ENCODE measurements at places on chromosomes 4 and X. TPM values are rescaled to one million over a fixed set of nuclear protein-coding genes. Genes with fewer than 3 reads are reported as not detected.

- DNase-seq = no peak
Measured at GRCh38 chr4:76265631-76266218, 14.2 kb downstream of the FAM47E start.

- no peak for DNase-seq
Measured at GRCh38 chr4:186727169-186727976, 3.7 kb upstream of the FAT1 start.

DNA sequence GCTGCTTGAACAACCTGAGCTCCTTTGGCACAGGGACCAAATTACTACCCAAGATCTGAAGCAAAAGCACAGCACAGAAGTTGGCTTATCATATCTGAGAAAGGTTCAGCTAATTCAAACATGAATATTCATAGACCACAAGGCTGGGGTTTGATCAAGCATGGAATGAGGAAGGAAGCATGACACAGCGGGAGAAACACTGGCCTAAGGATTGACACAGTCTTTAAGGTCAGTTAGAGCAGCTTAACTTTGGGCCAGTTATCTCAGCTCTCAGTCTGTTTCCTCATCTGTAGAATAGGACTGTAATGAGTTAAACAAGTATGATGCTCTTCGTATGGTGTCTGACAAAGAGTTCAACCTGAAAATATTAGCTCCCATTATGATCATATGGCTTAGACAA, 88.5 kb upstream of the CBR4 start:
- no peak for DNase-seq

GRCh38 chr4:60133375-60133774, 1066.8 kb upstream of the ADGRL3 start:
- no peak for DNase-seq

DNA sequence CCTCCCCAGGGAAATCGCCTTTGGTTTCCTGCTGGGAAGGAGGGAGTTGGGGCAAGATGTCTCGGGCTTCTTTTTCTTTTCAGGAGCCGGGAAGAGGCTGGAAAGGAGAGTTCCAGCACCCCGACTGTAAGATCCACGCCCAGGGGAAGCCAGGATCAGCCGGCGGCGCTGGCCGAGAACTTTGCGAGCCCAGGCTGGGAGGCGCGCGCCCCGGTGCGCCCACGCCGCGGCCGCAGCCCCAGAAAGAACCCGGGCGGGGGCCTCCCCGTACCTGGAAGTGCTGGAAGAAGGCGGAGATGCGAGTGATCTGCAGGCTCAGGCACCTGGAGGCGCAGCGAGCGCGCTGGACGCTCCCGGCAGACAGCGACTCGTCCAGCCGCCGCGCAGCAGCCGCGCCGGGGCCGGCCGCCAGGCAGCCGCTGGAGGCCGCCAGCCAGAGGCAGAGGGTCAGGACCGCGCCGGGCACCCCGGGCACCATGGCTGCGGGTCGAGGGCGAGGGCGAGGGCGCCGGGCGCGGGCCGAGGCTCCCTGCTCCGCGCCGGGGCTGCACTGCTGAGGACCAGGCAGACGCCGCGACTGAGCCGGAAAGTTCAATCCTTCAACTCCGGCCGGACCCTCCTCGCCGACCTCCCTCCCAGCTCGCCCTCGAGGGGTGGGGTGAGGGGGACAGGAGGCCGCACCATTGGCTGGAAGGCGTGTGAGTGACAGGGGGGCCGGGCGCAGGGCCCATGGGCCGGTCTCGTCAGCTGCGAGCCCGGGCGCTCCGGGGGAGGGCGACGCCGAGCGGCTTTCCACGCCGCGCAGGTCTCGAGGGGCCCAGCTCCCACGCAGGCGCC, at the start of gene ANOS1:
Gene ANOS1 (minus strand): TSS at position 579 of the 837 bp plus-strand sequence. CDS start 101 bp downstream, at position 478.
- DNase-seq = no peak

- DNase-seq = no peak
Measured at GRCh38 chrX:65745992-65746391, 78.5 kb downstream of the MSN start.

DNA sequence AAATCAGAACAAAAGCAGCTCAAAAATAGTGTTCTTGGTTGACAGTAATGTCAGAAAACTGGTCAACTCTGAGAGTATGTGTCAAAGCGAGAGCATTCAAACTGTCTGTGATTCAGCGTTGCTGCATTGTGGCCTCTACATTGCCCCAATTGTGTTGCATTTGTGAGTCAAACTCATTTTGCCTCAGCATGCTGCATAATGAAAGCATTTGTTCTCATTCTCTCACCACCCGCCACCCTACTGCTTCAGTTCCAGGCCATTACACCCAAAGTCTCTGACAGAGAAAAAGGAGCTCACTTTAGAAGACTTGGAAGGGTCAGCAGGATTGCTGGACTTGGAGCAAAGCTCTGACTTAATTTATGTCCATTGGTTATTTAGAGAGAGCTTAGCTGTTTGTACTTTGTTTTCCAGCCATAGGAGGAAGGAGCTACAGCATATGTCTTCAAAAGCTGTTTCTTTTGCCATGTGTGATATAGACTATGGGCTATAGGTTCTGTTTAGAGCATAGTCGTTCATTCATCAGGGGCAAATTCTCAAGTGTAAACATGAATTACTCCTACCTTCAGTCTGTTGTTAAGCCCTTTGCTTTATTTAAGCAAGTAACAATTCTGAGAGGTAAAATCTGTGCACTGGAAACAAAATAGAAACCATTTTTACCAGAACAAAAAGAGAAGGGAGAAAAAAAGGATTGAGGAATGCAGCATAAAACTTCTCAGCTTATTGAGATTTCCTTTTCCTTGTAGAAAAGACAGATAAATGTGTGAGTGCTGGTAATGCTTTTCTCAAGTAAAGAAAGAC, 153.4 kb upstream of the ANK2 start:
- peak; percentile 1 for DNase-seq

GRCh38 chr4:48022192-48022799, 5.7 kb downstream of the NIPAL1 start:
- DNase-seq = no peak

- DNase-seq = no peak
Measured at GRCh38 chr4:121185960-121186359, 21.8 kb upstream of the TNIP3 start.

DNA sequence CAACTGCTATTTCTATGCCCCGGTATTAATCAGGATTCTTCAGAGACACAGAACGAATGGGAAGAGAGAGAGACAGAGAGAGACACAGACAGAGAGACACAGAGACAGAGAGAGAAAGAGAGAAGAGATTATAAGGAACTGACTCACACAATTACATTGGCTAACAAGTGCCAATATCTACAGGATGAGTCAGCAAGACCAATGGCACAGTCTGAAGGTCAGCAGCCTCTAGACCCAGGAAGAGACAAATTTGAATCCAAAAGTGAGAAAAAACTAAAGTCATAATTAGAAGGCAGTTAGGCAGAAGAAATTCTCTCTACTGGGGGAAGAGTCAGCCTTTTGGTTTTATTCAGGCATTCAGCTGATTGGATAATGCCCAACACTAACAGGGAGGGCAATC, 187.3 kb downstream of the MAB21L2 start:
- no peak for DNase-seq

GRCh38 chrX:12981880-12982279, 7.0 kb downstream of the TMSB4X start:
- no peak for DNase-seq

SATL1 gene
- not detected for total RNA-seq

PRDM5 gene
- total RNA-seq = 0.35 TPM

TMEM271 gene
- total RNA-seq = not detected

ZFP42 gene
- not detected for total RNA-seq

SULT1E1 gene
- total RNA-seq = not detected

TEX11 gene
- total RNA-seq = not detected

LUZP4 gene
- total RNA-seq = not detected

All from activated T-cell treated with anti-CD3 and anti-CD28 coated beads, Interleukin-2, amount 50 U/mL, for 72 hours (primary cell).